DND-41 (cell line): ENCODE measurements at places on chromosomes 5 and 9.

GRCh38 chr5:97670447-97670846 is 487.4 kb upstream of the RIOK2 start:
- DNase-seq: no peak

DNA sequence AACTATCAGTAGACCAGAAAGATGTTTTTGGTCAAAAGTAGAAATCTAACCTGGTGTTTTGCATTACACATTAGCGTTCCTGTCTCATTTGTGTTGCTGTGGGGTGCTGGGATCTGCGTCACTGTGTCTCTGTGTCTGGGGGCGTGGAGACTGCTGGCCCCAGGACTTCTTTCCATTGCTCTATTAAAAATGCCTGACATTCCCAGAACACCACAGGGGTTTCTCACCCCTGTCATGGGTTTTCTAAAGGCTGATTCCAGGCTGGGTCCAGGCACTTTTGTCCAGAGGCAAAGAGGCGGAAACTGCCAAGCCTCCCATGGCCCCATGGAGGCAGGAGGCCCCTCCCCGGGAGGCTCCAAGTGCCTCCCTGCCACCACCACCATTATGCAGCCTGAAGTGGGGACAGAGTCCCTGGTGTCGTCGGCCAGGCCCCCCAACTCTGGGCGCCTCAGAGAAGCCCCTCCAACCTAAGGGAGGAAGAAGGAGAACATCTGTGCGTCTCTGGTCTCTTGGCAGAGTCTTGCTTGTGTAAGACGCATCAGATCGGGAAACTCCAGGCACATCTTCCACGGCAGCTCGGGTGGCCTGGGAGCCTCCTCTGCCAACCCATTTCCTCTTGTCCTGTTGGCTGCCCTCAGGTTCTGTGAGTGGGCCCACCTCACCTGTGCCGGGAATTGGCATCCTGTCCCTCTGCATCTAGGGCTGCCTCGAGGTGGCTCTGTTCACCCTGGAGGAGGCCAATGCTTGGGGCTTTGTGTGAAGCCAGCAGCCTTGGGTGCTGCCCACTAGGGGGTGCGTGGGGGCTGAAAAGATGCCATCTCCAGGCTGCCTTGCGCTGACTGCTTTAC is 13.8 kb upstream of the PLEKHG4B start:
- DNase-seq: peak; percentile 42

DNA sequence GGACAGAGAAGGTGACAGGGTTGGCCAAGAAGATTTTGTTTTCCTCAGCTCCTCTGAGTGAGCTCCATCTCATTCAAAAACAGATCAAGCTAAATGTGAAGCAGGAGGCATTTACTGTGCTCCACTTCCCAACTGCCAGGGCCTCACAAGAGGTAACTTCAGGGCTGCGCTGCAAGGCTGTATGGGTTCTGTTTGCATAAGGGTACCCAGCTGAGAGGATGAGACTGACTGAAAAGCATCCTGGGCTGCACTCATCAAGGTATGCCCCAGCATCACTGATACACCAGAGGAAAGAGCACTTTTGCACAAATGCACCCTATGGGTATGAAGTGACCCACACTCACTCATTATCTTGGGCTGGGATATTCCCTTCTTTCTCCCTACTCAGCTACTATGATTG is 316.2 kb upstream of the HAPLN1 start:
- DNase-seq: no peak

- DNase-seq: no peak
Measured at GRCh38 chr5:20554001-20554400, 566.0 kb upstream of the CDH18 start.

DNA sequence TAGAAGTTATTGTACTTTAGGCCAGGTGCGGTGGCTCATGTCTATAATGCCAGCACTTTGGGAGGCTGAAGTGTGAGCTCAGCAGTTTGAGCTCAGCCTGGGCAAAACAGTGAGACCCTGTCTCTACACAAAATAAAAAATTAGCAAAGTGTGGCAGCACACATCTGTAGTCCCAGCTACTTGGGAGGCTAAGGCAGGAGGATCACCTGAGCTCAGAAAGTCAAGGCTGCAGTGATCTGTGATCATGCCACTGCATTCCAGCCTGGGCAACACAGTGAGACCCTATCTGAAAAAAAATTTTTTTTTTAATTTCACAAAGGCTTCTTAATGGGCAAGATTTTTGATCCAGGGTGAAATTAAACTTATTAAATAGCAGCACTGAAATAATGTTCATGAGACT is 92.8 kb downstream of the CDC42SE2 start:
- DNase-seq: no peak

- DNase-seq: no peak
Measured at GRCh38 chr5:36915653-36916052, 39.1 kb downstream of the NIPBL start.

DNA sequence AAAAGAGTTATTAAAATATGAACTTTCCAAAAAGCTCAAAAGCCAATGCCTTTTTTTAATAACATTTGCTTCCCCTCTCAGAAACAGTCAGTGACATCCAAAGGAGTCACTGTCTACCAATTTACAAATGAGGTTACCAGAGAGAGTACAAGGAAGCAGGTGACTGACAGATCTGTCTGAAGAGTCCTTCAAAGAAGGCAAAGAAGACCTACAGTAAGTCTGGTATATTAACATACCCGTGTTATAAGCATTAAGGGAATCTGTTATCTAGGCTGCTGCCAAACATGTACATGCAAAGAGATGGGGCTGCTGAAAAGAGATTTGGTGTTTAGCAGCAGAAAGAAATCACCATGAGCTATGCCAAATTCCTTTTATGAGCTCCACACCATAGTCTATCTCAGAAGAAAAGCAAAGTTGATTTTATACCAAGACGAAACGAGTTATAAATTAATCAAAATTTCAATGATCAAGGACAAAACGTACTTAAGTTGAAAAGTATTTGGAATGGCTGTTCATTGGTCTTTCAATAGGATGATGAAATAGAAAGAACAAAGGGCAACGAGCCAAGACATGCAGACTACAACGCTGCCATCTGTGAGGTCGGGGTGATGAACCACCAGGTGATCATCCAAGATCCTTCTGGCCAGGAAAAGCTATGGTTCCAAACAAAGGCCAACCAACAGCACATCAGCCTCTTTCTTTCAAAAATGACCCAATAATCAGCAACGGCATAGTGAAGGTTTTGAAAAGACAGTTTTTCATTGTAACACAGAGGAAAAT is 8.1 kb downstream of the PRELID2 start:
- DNase-seq: no peak

DNA sequence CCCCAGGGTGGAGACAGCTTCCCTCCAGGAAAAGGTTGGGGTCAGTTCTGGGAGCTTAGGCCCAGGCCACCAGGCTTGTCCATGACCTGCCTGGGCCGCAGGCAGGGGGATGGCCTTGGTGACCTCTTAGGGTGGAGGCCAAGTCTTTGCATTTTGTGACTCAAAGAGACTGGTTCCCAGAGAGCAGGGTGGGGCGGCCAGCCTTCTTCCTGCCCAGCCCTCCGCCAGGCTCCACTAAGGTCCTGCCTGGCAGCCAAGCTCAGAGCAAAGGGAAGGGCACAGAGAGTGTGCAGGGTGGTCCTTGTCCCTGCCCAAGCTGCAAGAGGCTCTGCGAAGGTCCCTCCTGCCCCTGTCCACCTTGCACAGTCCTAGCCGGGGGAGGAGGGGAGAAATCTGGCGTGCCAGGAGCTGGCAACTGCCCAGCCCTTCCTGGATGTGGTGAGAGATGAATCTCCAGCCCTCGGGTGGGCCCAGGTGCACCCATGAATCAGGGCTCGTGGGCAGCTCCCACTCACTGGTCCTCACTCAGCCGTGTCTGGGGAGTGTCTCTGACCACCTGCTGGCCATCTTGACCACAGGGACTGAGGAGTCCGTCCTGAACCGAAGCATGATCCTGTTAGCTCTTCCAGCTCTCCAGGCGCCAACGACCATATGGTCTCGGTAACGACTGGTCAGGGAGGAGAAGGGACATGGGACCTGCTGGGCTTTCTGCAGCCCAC is 2.3 kb upstream of the PTGDS start:
- no peak for DNase-seq

DNA sequence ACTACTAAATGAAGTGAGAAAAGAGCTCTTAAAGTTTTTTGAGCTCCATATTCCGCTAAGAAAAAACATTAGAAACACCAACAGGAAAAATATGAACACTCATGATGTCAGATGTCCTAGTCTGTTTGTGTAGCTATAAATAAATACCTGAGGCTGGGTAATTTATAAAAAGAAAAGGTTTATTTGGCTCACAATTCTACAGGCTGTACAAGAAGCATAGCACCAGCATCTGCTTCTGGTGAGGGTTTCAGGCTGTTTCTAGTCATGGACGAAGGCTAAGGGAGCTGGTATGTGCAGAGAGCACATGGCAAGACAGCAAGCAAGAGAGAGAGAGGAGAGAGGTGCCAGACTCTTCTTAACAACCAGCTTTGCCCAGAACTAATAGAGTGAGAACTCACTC is 186.2 kb downstream of the PLK2 start:
- DNase-seq: no peak
